NCI-H345 (cell line): ENCODE measurements at places on chromosomes 5 and 9.

DNA sequence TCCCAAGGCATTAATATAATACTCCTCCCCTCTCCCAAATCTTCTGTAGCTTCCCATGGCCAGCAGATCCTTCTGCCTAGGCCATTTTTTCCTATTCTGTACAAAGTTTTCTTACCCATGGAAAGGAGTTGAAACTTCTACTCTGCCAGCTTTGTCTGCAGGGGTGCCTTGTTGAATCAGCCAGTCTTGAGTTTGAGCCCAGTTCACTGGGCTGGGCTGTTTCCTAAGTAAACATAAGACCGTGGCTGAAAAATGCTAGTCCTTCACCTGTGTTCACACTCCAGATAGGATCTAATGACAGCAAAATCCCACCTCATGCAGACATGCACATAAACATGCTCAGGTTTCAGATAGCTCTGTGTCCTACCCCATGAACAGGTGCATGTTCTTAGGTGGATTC is 10.4 kb downstream of the TEX48 start:
- peak; percentile 27 for DNase-seq

DNA sequence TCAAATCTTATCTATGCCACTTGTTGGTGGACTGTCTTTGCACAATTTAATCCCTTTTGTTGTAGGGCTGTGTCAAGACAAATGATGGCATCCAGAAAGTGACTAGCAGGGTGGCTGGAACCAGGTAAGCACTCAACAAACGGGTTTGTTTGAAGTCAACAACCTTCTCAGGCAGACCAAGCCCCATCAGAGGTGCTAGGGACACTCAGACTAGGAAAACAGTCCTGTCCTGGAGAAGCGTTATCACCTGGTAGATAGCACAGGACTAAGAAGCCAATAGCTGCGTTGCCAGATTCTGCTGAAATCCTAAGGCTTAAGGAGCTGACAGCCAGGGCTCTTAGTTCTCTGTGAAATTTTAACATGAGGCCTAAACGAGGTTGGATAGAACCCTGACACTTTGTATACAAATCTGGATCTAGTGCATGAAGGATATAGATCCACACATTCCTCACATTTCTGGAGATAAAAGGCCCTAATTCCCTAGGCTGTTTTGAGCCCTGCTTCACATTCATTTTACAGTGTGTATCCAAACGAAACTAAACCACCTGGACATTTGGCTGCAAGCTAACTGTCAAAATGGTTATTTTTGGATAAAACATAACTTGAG is 179.8 kb downstream of the DCP2 start:
- DNase-seq, result no peak

- DNase-seq, result no peak
These were observed 45.9 kb downstream of the LARP1 start for GRCh38 chr5:154801083-154801482.

GRCh38 chr9:127179633-127180441 is 57.4 kb upstream of the ANGPTL2 start:
- no peak for DNase-seq

DNA sequence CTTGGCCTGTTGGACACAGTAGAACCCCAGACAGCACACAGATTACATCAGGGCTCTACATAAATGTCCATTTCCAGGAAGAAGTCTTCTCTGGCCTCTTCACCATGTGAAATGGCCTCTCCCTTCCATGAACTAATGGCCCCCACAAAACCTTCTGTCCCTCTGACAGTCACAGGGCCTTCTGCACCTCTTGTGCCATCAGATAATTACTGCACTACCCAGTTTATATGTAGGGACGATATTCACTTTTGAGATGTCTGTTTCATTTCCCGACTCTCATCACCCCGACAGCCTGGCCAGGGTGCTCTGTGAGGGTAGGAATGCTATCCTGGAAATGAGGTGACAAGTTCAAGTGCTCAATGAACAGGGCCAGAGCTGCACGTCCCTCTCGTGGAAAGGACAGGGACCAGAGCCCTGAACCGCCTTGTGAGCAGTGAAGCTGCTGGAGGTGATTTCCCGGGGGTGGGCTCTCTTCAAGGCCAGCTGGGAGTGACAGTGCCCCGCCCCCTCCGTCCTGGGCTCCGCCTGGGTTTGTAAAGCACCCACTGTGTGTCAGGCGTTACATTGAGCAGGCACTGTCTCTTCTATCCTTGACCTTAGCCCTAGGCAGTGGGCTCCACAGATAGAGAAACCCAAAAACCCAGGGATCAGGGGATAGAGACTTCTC is 3.0 kb upstream of the FAM78A start:
- DNase-seq, result no peak

DNA sequence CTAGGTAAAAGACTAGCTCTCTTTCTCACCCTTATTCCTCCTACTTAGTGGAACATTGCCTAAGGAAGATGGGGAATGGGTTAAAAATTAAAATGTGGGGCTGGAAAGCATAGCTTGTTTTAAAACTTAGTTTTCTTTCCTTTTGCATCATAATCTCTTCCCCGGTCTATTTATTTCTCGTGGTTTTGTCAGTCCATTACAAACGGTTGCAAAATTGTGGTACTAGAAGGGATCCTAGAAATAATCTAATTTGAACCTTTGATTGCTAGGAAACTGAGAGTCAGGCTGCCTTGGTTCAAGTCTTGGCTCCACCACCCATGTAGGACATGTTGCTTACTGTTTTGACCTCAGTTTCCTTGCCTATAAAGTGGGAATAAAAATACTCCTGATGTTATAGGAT is 1.3 kb downstream of the IL31RA start:
- no peak for DNase-seq

GRCh38 chr9:117247266-117247665 is 167.6 kb downstream of the ASTN2 start:
- DNase-seq, result peak; percentile 28

DNA sequence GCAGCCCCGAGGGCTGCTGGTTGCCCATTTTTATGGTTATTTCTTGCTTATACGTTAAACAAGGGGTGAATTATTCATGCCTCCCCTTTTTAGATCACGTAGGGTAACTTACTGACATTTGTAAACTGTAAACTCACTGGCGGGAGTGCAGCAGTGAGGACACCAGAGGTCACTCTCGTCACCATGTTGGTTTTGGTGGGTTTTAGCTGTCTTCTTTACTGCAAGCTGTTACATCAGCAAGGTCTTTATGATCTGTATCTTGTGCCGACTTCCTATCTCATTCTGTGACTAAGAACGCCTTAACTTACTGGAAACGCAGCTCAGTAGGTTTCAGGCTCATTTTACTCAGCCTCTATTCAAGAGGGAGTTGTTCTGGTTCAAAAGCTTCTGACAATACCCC is 155.0 kb upstream of the PRDM9 start:
- DNase-seq, result peak; percentile 30

- DNase-seq, result no peak
These were observed 253.1 kb upstream of the IRX4 start for GRCh38 chr5:2135833-2136232.

DNA sequence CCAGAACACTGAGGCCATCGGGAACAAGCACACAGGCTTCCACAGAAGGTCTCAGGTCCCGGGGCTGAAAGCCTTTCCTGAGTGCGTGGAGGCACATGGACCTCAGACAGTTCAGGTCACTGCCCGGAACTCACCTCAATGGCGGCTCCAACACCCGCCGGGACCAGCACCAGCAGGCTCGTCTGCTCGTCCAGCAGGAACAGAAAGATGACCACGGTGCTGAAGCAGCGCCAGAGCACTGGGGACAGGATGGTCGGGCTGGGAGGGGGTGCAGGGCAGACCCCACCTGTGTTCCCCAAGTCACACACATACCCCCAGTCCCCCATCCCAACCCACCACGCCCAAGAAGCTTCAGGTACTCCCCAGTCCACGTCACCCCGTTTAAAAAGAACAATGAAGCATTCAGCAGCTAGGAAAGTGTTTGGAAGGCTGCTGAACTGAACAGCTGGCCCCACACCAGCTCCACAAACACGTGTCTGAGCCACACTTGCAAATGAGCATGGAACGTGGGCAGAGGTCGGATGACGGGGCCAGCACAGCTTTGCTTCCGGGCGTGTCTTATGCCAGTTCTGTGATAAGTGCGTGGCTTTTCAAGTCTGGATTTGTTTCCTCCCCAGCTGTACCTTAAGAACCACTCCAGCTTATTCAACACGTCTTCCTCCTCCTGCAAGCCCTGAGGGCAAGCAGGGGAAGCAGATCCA is 14.6 kb downstream of the CLPTM1L start:
- DNase-seq, result no peak

- DNase-seq, result peak; percentile 72
These were observed 148.4 kb downstream of the NFIB start for GRCh38 chr9:14165376-14166035.

DNA sequence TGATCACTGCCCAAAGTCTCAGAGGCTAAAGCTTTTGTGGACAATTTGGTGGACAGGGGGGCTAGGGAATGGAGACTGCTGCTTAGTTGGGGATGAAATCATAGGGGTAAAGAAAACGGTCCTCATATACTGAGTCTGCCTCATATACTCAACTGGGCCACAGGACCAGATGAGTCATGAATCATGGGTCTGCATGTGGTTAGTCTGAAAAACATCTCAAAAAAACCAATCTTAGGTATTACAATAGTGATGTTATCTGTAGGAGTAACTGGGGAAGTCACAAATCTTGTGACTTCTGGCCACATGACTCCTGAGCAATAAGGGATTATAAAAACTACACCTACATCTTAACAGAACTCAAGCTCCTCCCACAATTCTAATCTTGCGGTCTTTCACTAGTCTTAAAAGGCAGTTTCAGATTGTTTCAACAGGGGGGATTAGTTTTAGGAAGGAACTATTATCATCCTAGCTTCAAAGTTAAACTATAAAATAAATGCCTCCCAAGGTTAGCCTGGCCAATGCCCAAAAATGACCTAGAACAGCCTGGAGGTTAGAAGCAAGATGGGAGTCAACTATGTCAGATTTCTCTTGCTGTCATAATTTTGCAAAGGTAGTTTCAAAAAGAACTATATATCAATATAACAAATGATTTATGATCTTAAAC is 17.5 kb downstream of the TMEM161B start:
- DNase-seq, result no peak

DNA sequence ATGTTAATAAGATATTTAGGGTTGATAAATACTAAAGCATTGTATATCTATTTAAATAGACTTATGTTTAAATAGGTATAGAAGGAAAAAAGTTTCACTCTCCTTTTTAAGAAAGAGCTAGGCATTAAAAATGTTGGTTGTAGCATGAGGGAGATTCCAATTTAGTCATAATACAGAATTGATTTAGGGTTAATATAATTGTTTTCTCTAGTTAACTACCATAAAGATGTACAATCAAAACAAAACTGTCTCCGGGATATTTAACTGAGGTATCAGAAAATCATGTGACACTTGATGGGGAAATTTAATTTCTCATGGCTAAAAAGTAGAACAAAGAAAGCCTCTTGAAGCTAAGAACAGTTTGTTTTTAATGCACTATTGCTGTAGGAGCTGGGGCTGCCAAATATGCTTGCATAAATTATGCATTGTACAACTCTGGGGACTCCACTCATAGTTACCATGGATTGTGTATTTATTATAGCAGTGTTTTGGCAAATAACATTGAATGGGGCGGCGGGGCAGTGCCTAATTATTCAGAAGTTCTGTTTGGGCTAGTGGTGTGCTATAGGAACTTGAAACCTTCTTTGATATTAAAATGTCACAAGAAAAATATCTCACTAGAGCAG is 44.2 kb downstream of the SMC2 start:
- no peak for DNase-seq

- no peak for DNase-seq
These were observed 97.2 kb upstream of the BASP1 start for GRCh38 chr5:17120209-17120608.

- DNase-seq, result no peak
These were observed 32.7 kb downstream of the NFIB start for GRCh38 chr9:14281136-14281795.

- no peak for DNase-seq
These were observed 99.5 kb downstream of the USP20 start for GRCh38 chr9:129934780-129935179.

DNA sequence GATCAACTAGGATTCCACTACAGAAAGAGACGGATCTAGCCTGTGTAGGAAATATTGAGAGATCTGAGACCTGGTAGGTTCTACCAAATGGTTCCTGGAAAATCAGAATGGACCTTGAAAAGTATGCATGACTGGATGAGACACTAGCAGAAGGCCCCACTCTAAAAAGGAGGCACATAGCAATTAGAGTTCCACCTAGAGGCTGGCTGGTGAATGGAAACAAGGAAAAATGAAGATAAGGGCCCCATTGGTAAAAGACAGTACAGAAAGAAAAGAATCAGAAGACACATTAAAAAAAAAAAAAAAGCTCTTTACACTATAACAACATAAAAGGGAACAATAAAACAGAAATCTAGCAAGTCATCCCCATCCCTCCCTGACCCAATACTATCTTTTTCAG is 518.5 kb downstream of the NR2F1-AS1 start:
- no peak for DNase-seq

DNA sequence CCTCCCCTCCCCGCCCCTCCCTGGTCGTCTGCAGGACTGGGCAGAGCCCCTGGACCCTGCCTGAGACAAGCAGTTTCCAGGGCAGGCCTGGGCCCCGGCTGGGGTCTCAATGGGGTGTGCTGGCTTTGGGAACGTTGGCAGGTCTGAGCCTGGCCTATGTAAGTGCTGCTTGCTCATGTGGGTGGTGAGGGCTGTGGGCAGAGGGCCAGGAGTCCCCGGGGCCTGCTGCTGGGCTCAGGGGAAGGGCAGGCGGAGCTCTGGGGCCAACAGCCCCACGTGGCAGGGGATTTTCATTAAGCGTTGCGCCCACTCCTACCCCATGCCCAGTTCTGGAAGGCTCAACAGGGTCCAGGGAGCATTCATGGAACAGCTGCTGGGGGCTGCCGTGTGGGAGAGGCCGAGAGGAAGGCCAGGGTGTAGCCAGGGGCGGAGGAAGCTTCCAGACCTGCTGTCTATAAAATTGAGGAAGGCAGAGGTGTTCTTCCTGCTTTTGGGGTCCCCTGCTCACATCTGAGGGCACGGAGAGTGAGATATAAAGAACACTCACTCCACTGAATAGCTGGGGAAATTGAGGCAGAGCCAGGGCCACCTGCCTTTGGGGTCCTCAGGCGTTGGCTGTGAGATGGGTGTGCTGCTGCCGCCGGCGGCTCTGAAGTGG is 32.5 kb downstream of the RXRA start:
- peak; percentile 45 for DNase-seq

DNA sequence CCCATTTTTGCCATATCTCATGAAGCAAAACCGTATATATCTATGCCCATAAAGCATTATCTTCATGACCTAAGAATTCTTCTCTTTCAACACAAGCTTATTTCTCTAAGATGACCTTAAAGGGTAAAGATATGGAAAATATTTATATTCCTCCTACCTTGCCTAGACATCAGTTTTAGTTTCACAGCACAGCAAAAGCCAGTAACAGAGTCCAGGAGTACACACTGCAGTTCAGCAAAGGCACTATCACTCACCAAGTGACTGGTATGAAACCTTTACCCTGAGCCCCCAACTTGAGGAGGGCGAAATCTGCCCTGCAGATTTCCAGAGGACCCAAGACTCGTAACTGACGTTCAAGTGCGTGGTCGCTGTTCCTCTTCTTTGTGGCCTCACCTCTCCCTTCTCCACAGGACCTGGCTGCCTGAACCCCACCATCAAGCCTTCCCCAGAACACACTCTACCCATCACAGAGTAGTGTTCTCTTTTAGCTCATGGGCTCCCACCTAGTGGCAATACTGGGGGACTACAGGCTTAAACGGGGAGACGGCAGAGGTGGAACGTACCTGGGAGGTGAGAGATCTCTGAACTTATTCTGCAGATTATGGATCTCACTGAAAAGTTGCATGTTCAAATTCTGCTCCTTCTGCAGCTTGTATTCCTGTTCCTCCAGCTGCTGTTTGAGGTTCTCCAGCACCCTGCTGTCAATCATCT is 141.0 kb downstream of the CDK5RAP2 start:
- DNase-seq, result peak; percentile 7

- DNase-seq, result no peak
These were observed 10.5 kb upstream of the LHFPL2 start for GRCh38 chr5:78659114-78659513.

GRCh38 chr9:70407081-70407503 is 7.4 kb downstream of the KLF9 start:
- peak; percentile 4 for DNase-seq
